ENCODE measurements at places on chromosomes 3 and 15.

GRCh38 chr3:126419151-126419703, 24.5 kb downstream of the CFAP100 start:
- no peak for DNase-seq

DNA sequence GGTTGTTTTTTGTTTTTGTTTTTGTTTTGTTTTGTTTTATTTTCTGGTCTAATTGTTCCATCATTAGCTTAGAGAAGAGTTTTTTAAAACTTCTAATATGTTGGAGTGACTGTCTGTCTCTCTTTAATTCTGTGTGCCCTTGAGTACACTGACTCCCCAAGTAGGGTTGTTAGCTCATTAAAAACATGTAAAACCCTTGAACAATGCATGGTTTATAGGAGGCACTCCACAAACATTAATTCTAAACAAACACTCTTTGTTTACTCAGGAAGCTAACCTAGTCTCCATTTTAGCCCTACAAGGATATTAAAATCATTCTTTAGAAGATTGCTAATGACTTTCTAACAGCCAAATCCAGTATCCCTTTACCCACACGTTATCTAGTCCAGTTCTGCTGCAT, 100.5 kb downstream of the CGGBP1 start:
- no peak for DNase-seq

DNA sequence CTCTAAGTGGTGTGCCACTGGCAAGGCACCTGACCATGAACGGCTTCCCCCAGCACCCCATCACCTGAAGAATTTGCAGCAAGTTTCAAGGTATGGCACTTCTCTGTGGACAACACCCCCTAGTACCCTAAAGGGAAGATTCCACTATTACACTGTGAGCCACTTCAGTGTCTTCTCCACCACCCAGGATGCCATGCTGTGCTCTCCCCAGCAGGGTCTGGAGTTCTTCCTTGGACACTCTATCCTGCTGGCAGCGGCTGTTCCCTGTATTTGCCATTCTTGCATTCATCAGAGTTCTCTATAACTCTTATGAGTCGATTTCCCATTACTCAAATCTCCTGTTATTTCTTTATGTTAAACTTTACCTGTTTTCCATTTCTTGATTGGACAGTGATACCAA, 33.9 kb upstream of the RNU6-1 start:
- DNase-seq, result no peak

DNA sequence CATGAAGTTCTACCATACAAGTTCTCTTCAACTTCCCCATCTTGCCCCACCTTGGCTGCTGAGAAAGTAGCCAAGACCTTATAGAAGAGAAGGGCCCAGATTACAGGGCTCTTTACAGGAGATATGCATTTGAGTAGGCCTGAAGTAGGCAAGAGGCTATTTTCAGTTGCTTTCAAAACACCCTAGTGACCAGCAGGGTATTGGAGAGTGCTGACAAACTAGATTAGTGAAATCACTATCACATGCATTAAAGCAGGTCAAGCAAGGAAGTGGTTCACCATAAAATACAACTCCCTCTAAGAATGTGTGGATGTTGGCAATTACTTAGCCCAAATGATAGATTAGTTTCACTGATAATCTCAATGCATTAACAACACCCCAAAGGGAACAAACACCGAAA, 2.7 kb upstream of the LZTFL1 start:
- no peak for DNase-seq

DNA sequence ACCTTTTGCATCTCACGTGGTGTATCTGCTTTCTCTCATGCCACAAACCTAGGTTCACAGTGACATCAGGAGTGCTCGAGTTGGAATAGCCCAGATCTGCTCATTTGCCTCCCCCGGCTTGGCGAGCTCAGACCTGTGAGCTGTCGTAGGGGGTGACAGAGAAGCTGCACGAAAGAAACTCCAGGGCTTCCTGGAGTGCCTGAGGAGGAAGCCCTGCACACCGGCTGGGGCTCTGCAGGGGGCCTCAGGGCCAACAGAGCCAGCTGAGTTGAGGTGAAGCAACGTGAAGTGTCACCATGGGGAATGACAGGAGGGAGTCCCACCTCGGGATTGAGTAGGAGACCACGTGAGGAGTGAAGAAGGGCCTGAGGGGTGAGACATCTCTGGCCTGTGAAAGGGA, 62.5 kb downstream of the RPN1 start:
- DNase-seq, result no peak

- no peak for DNase-seq
These were observed 89.5 kb downstream of the ITPR1 start for GRCh38 chr3:4582624-4583023.

GRCh38 chr3:134621854-134622253, 29.0 kb downstream of the KY start:
- DNase-seq, result no peak

DNA sequence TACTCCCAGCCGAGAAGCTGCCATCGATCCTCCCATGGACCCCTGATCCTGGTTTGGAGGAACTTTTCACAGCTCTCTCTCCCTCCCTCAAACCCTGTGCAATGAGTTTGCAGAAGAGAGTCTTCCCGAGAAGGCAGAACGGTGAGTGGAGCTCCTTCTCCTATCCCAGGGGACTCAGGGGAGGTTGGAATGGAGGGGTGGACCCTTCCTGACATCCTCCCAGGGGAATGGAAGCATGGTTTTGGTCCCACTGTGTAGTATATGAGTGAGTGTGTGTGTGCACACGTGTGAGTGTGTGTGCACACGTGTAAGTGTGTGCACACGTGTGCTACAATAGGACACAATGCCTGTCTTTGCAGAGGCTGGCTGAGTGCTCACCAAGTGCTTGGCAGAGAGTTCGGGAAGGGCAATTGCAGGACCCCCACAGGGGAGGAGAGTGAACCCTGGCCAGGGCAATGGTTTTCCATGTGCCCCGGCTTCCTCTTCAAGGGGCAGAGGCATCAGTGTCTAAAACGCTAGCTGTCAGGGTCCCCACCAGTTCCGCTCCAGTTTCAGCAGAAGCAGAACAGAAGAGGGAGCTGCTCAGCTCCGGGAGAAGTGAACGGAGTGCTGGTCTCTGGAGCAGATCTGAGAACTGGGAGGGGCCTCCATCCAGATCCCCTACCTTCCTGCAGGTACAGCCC, 13.8 kb upstream of the IL16 start:
- DNase-seq, result no peak

DNA sequence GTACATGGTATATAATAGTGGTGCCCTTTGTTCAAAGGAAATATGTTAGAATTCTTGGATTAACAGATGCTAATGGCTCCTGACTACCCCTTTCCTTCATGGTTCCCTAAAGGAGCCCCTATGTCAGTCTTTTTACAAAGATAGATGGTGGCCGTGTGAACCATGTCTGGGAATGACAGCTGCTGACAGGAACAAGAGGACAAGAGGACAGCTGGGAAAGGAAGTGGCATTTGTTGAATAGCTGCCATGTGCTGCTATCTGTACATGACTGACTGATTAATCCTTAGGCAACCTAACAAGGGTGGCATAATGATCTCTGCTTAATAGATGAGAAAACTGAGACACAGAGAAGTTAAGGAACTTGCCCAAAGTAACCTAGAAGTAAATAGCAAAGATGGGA, 321.7 kb downstream of the ZNF621 start:
- DNase-seq, result no peak

GRCh38 chr3:190677001-190677400, 163.1 kb downstream of the IL1RAP start:
- no peak for DNase-seq

DNA sequence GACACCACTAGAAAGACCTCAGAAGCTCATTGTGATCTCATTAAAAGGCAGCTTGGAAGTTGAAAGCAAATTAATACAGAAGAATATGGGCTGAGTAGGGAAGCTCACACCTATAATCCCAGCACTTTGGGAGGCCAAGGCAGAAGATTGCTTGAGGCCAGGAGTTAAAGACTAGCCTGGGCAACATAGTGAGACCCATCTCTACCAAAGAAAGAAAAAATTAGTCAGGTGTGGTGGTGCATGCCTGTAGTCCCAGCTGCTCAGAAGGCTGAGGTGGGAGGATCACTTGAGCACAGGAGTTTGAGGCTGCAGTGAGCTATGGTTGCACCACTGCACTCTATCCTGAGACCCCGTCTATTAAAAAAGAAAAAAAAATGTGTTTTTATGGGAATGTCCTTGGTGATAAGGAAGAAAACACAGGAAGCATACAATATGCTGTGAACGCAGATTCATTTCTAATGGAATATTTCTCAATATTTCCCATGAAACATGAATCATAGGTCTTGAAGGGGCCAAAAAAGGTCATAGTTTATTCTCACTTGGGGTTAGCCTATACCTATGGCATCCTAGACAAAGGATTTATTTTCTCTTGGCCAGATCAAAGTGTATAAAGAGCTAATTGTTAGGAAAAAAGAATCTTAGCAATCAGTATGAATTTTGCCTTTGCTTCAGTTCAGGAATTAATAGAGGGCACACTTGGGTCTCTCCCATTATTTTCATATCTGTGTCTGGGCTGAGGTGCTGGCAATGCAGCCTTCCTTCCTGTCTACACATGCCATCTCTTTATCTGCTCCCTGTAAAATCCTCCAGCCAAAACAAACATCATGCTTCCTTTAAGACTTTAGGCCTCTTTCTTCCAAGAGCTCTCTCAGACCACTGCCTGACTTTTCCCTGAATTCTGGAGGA, 98.2 kb downstream of the FNDC3B start:
- DNase-seq, result no peak

DNA sequence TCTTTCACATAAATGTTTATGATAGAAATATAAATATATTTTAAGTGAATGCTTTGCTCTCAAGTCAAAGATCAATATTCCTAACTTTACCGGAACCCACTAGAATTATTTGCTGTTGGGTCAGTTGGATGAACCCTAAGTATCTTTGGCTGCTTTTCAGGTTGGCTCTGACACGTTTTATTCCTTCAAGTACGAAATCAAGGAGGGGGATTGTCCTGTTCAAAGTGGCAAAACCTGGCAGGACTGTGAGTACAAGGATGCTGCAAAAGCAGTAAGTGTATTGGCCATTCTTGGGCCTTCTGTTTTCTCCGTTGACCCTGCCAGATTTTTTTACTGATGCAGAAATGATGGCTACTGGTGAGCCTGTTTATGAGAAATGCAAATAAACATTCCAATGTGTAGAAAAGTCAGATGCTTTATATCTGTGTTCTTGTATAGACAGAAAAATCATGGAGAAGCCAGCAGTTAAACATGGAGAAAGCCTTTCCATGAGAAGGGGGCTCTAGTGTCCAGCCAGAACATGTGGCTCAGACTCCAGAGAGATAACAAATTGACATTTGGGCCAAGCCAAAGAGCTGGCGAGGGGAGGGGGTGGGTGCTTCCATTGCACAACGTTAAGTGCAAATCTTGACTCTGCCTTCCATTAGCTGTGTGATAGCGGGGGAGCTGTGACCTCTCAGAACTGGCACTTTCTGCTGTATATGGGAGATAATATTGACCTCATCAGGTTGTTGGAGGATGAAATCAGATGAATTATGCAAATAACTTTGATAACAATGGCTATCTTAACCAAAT, 3.0 kb downstream of the KNG1 start:
- DNase-seq, result no peak

- DNase-seq, result no peak
These were observed 41.8 kb upstream of the PRSS50 start for GRCh38 chr3:46759239-46760167.

DNA sequence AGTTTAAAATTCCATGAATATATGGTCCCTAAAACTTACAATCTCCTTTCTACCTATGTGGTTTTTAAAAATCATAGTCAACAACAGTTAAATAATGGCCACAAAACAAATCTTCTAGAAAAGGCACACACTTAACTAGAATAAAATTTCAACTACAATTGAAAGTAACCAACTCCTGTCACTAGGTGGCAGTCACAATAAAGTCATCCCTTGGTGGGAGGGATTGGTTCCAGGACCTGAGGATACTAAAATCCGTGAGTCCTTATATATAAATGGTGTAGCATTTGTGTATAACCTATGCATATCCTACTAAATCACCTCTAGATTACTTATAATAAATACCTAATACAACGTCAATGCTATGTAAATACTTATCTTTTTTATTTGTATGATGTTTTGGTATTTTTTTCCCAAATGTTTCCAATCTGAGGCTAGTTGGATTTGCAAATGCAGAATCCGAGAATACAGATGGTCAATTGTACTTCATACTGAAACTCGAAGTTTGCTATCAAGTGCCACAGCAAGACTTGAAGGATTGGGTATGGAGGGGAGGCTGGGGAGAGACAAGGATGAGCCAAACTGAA, 172.6 kb downstream of the FMN1 start:
- DNase-seq, result no peak

GRCh38 chr3:124773351-124774326, 43.4 kb downstream of the UMPS start:
- DNase-seq, result no peak

DNA sequence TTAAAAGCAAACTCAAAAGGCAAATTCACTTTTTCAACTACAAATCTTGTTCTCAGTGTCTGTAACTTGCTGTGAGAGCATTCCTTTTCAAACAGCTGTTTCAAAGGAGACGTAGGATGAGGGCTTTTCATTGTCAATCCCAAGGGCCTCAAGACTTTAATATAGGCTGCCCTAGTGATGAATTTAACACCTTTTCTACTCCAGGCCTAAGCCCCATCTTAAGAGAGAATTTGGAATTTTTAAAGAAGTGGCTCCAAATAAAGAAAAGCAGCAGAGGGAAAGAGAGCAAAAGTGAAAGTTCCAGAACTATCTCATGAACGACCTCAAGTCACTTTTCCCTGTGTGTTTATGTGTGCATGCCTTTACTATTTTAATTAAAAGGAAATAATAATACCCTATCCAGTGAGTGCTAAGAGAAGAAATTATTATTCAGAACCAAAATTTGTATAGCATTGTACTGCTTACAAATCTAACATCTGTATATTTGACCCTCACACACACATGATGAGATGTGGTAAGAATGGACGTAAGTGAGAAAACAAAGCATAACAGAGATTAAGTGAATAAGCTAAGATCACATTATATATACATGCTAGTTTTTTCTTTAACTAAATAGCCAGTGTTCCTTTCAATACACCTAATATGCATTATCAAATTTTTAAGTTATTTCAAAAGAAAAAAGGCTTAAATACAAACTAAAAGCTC, 196.4 kb downstream of the VGLL3 start:
- no peak for DNase-seq

GRCh38 chr3:158086776-158087175, 19.4 kb downstream of the SHOX2 start:
- no peak for DNase-seq

DNA sequence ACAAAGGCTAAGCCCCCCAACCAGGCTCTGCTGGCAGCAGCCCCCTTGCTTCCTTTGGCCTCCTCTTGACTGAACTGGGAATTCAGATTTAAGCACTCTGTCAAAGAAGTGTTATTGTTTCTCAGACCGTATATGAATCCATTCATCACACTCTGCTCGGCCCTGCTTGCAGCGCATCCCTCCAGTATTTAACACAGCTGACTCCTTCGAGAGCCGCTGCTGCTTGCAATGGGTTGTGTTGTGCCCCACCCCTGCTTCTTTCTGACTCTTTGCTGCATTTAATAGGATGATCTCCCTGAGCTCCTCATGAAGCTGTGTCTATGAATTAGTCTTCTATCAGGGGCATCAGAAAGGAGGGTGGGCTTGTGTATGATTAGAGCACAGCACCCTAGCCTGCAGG, 31.2 kb downstream of the C3orf20 start:
- DNase-seq, result no peak

- no peak for DNase-seq
These were observed 687.0 kb upstream of the NECTIN3 start for GRCh38 chr3:110384601-110385000.

Data from nucleus accumbens (tissue), 56 donors.